ENCODE measurements at places on chromosomes 16 and 17.

DNA sequence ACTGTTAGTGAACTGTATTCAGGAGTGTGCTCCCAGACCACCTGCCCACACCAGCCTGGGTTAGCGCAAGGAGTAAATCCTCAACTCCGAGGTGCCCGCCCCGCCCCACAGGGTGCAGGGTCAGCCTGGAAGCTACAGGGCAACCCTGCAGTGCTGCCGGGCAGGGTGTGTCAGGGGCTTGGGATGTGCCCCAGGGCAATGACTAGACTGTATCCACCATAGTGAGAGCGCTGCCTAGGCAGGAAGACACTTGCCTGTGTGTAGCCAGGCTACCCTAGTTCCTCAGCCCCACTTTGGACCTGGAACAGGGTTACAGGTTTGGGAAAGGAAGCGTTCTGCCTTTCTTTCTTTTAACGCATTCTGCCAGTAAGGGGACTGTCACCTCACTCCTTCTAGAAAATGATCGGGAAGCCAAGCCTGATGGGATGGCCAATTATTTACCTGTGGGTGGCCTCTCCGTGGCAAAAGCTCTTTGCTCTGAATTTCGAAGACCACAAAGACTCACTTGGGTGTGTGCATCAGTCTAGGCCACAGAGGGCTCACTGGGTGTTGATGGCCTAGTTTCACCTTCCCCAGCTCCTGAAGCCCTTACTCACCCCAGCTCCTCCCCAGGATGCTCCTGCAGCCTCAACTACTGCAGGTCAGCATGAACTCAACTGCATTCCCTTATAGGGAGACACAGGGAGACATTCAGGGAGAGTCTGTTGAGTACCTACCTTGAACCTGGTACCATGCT, 90.9 kb downstream of the CCDC182 start:
- no peak for DNase-seq

DNA sequence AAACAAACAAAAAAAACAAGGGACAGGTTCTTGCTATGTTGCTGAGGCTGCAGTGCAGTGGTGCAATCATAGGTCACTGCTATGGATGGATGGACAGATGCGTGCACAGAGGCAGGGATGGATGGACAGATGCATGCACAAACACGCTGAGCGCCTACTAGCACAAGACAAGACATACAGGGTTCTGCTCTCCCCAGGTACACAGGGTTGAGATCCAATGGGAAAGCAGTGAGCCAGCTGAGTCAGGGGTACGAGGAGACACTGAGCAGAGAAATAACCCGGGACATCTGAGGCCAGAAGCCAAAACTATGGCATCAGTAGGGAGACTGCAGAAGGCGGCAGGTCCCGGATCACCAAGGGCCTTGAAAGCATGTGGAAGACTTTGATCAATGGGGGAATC, 6.2 kb downstream of the IL32 start:
- no peak for DNase-seq

DNA sequence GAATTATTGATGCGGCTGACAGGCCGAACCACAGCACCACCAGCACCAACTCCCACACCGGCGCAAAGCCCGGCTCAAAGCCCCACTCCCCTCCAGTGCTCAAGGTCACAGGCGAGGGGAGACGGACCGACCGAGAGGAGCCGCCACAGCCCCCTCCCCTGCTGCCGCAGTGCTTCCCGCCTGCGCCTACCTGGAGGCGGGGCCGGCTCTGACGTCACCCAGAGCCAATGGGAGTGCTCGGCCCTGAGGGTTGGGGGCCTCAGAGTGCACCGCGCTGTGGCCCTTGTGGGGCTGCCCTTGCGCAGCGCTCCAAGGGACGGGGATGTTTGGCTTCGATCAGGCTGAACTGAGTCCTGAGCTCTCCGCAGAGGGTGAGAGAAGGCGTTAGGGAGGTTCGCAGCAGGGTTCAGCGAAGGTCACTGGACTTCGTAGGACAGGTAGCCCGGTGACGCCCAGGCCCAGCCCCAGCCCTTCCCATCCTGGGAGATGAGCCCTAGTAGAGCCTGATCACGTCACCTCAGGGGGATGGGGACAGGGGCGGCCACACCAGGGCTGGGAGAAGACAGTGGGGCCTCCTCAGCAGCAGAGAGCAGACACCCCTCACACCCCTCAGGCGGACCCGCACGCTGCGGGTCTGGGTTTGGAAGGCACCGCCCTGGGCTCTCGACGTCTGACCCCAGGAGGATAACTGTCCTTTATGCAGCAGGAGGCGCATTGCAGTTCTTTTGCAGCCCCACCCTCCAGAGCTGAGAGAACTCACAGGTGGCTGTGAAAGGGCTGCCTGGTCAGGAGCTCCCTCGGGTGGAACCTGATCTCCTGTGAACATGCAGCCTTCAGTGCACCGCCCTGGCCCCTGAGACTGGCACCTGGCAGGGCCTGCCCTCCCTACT, 1.5 kb downstream of the NDRG4 start:
- no peak for DNase-seq

GRCh38 chr17:39754161-39754957, 16.6 kb downstream of the GRB7 start:
- peak; percentile 97 for DNase-seq

Data from GM12892 (cell line).